IPS DF 6.9 (cell line): ENCODE measurements at places on chromosomes 11 and 22.

- no peak for DNase-seq
These were observed 128.8 kb downstream of the KIRREL3 start for GRCh38 chr11:126871792-126872191.

GRCh38 chr11:115617767-115618166 lies 113.6 kb upstream of the CADM1 start:
- DNase-seq, result no peak

- DNase-seq, result no peak
These were observed 11.4 kb upstream of the CAT start for GRCh38 chr11:34427186-34427805.

DNA sequence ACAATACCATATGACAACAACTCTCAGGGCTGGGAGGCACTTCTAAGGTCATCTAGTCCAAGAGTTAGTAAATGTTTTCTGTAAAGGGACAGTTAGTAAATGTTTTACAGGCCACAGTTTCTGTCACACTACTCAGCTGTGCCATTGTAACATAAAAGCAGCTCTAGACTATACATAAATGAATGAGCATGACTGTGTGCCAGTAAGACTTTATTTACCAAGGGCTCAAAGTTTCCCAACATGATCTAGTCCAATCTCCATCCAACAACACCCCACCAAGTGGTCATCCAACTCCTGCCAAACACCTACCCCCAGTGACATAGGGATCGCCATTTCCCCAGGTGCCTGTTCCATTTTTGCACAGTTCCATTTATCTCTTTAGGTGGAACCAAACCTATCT lies 12.1 kb downstream of the SERGEF start:
- DNase-seq, result no peak

DNA sequence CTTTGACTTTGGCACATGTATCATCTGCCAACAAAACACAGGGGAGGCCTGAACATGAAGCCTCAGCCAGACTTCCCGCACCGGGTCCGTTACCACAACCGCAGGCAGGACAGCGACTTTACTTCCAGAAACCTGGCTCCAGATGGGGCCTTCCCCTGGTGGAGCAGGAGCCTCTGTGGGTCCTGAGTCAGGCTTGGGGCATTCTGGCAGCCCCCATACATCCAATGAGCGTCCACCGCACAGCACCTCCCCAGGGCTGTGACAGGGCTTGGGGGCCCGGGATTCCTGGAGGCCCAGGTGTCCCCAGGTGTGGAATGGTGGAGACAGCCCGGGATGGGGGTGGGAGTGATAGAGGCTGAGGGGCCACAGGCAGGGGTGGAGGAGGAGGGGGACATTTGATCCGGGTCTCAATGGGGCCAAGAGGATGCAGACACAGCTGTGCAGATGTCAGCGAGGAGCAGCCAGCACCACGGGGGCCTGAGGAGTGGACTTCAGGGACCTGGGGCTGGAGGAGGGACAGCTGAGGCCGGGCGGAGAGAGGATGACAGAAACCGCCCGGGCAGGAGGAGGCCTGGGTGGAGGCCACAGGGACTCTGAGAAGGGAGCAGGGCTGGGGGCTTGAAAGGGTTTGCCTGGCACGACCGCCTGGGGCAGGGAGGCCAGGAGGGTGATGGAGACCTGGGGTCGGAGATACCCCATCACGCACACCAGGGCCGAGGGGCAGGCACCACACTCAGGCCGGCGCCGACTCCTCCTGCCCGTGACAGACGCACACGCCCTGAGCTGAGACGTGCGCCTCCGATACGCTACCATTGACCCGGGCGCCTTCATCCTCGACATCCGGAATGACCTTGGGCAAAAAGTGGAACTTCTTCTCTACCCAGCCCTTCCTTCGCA lies 8.6 kb downstream of the TTLL8 start:
- no peak for DNase-seq

- DNase-seq, result no peak
These were observed at the start of gene KCTD17 for GRCh38 chr22:37051391-37052385. Gene KCTD17 (plus strand): TSS chr22:37051742. CDS start chr22:37051761, 19 bp downstream.
